Substantia nigra (tissue), 51 donors: ENCODE measurements at places on chromosomes 2 and 18.

DNA sequence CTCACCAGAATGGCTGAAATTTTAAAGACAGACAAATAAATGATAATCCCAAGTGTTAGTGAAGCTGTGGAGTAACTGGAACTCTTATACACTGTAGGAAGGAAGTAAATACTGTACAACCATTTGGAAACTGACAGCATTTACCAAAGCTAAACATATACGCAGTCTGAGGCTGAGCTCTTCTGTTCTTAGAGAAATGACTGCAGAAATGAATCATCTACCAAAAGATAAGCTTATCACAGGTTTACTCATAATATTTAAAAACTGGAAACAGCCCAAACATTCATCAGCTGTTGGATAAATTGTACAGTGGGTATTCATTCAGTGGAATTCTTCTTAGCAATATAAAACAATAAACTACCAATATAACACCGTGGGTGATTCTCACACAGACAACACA is 218.2 kb upstream of the RAB12 start:
- no peak for DNase-seq

GRCh38 chr2:147231607-147232006 is 613.2 kb upstream of the ACVR2A start:
- no peak for DNase-seq

DNA sequence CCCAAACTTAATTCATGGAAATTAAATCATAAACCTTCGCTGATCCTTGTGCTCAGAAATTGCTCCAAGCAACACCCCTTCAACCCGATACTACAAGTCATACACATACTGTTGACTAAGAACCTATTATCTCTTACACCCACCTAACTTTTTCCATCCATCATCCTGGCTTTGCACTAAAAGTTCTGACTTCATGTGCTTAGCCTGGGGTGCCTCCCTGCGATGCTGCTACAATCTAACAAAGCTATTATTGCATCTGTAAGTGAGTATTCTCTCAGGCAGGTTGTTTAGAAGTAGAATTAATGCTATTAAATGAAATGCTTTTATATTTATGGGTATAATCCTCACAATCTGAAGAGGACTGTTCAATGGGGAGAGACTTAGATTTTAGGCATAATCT is 619.8 kb downstream of the CCDC85A start:
- no peak for DNase-seq

DNA sequence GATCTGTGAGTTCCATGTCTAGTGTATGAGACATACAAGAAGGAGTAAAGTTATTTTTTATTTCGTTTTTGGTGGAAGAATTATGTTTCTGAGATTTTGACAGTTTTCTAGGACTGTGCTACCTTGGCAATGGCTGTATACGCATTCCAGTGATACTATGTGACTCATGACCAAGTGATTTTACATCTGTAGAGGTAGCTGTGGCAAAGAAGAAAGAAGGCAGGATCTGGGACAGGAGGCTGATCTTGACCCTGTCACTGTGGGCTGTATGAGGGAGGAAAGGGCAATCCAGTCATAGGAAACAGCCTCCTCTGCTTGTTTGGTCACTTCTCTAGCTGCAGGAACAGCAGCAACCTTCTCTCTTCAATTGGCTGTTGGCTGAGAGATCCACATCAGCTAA is 44.0 kb upstream of the PDCL3 start:
- no peak for DNase-seq

DNA sequence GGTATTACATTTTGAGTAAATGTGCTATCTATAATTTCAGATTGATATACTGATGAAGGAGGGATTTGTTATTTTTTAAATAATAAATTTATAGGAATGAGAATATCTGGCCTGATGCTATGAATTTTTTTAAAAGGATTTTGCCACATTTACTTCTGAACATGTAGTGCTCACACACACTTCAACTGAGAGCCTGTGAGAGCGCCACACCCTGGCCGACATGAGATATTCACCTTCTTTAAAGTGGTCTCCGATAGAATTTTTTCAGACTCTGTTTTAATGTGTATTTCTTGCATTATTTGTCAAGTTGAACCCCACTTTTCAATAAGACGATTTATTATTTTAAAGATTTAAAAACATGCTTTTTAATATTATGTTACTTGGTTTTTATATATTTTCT is 813.3 kb downstream of the DCC start:
- DNase-seq, result no peak

DNA sequence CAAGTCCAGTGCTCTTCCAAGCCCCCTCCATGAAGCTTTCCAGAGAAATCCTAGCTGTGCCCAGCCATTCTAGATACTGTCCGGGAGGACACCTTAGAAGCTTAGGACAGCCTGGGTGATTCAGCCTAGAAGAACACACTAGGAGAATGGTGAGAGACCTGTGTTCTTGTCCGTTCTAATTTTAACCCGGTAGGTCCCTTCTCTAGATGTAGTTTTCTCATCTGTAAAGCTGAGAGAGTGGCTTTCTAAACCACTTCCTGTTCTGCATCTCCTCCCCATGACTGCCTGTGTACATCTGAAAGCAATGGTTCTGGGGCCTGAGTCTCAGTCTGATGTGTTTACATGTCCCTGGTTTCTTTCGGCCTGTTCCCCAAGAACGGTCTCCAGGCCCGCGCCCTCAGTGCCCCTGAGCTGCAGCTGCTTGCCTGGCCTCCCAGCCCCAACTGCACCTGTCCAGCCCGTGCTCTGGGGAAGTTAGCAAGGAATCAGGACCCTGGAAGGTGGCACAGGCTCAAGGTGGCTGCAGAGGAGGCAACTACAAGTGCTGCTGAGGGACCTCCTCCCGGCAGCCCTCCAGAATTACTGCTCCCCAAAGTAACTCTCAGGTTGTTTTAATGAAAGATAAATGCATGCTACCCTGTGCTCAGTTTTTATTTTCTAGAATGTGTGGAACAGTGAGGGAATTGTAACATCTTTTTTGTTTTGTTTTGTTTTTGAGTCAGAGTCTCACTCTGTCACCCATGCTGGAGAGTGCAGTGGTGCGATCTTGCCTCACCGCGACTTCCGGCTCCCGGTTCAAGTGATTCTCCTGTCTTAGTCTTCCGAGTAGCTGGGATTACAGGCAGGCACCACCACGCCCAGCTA is 105.9 kb downstream of the LBH start:
- no peak for DNase-seq

DNA sequence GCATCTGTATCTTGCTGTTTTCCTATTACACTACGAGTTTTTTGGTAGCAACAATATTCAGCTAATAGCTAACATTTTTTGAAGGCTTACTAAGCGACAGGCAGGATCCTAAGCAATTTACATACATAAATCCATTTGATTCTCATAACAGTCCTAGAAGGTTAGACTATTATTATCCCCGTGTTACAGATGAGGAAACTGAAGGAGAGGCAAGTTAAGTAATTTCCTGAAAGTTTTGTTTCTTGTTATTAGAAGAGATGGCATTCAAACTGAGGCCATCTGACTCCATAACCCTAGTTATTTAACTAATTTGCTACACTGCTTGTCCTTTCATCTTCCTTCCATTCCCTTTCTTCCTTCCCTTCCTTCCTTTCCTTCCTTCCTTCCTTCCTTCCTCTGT is 68.2 kb downstream of the PDE1A start:
- no peak for DNase-seq

DNA sequence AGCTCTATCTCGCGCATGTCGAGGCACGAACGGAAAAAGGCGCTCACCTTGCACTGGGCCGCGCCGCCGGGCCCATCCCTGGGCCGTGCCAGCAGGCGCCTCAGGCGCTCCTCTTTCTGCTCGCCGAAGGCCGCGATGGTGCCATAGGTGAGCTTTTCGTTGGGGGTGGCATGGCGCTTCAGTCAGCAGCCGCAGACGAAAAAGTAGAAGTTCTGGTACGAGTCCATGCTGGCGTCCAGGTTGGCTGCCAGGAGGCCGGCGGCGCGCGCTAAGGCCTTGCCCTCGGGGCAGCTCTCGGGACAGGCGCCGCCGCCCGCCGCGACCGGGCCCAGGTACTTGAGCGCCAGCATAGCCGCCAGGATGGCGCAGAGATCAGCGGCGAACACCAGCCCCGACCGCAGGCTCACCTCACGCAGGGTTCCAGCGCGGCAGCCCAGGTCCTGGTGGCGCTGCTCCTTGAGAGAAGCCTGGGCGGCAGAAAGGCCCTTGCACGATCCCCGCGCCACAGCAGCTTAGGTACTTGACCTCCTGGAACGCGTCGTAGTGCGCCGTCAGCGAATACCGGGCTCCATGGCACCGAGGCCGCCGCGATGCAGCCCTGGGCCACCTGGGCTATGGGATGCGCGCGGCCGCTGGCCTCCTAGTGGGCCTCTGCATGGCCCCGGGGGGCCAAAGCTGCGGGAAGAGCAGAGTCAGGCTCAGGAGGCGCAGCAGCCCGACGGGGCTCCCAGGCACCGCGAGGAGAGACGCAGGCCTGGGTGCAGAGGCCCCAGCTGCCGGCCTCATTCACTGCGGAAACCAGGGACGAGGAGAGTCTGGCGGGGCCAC is 12.8 kb downstream of the ALPG start:
- DNase-seq, result no peak

DNA sequence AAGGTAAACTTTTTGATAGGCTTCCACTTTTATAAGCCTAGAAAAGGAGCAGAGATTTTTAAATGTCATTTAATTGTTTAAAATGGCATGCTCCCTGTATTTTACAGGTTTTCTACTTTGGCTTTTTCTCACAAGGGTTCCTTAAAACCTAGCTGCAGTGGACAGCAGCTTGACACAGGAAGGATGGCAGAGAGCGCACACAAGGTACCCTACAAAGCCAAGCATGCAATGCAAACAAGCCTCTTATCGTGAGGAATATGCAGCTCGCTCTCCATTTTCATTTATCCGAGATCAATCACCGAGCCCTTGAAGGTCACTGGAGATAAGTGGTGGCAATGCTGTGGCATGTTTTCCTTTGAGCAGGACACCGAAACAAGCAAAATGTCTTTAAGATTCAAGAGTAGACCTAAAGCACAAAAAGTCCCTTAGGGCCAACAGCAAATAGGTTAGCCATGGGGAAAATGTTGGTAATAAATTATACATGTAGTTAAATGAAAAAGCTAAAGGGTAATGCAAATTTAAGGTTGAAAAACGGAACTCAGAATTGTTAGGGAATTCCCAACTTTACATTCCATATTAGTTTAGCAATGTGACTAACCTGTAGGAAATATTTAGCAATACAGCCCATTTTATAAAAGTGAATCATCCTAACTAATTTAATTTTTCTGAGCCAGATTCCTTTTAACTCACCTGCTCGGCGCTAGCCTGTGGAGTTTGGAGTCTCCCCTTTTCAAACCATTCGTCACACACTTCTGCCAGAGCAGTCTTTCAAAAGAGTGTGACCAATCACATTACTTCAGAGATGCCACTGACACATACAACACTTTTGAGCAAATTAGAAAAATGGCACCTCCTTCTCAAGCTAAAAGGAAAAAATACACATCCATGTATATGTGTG is 337.9 kb upstream of the PKDCC start:
- DNase-seq, result no peak

- DNase-seq, result no peak
These were observed 164.1 kb downstream of the DCDC2C start for GRCh38 chr2:3867469-3867868.

DNA sequence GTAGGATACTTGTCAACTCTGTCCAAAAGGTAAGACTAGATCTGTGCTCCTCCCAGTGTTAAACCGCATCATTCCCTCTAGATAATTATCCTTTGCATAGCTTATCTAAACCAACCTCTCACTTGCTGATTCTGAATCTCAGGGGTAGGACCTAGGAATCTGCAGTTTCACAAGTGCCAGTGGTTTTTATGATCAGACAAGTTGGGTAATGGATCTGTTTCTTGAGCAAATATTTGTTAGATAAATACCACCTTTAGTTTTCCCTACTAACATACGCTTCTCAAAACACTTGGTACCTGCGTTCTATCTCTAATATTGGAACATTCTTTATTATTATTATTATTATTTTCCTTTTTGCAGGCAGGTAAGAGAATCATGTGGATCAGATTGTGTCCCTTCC is 439.9 kb downstream of the PTPRM start:
- no peak for DNase-seq

- no peak for DNase-seq
These were observed 269.3 kb upstream of the SETBP1 start for GRCh38 chr18:44411262-44411905.

DNA sequence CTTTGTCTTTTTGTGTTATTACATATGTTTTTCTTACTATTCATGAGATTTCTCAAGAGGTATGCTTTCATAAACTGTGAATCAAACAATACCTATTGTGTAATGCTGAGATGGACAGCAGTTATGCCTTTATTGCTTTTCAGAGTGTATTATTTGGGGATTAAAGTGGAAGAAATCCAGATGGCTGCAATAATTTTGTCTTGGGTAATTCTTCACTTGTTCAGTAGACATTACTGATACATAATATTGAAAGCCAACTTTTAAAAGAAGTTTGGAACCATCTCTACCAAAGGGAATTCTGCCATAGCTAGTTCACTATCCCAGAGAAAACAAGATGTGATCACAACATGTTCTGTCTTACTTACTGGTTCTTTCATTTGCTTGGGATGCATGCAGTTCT is 253.4 kb upstream of the ZSWIM2 start:
- DNase-seq, result no peak

GRCh38 chr2:705971-706511 is 28.8 kb upstream of the TMEM18 start:
- DNase-seq, result no peak

- DNase-seq, result no peak
These were observed 726 bp upstream of the SS18 start for GRCh38 chr18:26091047-26091630.

GRCh38 chr2:70371753-70372152 is 69.9 kb upstream of the FAM136A start:
- DNase-seq, result no peak

DNA sequence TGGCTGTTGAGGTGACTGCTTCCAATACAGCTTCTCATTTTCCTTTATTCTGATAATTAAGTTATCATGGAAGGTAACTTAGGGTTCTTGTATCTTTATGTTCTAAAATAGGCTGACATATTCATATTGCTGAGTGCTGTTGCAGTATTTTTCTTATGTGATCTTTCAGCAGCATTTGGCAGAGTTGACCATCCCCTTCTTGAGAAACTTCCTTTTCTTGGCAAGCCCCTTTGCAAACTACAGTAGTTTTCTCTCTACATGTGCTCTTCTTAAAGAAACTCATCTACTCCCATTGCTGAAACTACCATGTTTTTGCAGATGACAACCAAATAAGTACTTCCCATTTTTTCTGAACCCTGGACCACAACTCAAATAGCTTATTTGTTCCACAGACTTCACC is 476.5 kb upstream of the TRIB2 start:
- no peak for DNase-seq

GRCh38 chr18:23578891-23579653 is 7.2 kb downstream of the NPC1 start:
- DNase-seq, result no peak

DNA sequence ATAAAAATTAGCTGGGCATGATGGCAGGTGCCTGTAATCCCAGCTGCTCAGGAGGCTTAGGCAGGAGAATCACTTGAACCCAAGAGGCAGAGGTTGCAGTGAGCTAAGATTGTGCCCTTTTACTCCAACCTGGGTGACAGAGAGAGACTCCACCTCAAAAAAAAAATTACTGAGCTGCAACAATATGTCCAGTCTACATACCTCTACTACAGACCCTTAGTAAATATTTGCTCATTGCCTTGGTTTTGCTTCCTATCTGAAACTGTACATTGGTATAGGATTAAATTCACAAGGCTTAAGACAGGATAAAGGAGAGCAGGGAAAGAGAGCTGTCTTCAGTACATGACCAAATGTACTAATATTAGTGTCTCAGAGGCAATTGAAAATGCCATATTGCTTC is 8.1 kb upstream of the MGAT4A start:
- DNase-seq, result no peak
